ENCODE measurements at places on chromosomes 16 and 17.
A peak's percentile ranks its signal among the peaks of the same experiment; 100 is the strongest.

DNA sequence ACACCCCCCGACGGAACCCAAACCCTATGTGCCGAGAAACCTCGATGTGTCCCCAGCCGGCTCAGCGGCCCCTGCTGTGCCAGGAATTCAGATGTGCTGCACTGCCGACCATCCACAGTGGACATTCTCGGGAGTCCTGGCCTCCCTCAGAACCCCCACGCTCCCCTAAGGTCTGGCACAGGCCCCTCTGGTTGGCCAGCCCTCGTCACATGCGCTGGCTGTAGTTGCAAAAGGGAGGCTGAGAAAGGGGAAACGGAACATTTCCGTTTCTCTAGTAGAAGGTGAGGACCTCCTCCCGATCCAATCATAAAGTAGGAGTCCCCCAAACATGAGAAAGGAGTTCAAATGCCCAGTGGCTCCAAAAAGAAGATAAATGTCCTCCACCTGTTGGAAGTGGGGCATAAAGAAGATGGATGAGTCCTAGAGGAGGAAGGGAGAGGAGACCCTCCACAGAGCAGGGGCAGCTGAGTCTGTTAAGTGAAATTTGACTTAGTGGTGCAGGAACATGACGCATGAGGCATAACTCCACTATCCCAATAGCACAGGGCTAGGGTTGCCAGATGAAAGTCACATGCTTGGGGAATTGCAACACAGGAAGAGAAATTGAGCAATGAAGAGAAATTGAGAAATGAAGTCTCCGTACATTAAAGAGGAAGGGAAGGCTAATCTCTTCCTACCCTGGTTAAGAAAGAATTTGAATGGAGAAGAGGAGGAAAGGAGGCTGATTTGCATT, 49.3 kb upstream of the WSB1 start:
- no peak for DNase-seq

- peak; percentile 48 for DNase-seq
These were observed 3.7 kb downstream of the ADAD2 start for GRCh38 chr16:84194470-84195200.

- DNase-seq: no peak
These were observed 14.2 kb upstream of the TEKT5 start for GRCh38 chr16:10708969-10709368.

- DNase-seq: no peak
These were observed 65.4 kb downstream of the C16orf78 start for GRCh38 chr16:49439050-49439449.

DNA sequence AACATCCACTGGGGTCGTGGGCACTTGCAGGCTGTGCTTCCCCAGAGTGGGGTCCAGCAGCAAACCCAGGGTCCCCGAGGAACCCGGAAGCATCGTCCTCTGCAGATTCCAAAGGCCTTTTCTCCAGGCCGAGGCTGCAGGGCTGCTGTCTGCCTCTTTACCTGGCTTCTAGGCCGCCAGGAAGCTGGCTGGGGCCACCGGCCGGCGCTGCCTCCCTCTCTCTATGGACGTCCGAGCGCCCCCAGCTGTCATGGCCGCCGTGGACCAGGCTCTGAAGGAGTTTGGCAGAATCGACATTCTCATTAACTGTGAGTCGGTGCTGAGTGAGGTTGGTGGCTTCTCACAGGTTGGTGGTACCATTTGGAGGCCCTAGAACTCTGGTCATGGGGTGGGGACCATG, 5.6 kb downstream of the DECR2 start:
- DNase-seq: no peak

GRCh38 chr16:62717026-62717425, 680.8 kb upstream of the CDH8 start:
- no peak for DNase-seq

DNA sequence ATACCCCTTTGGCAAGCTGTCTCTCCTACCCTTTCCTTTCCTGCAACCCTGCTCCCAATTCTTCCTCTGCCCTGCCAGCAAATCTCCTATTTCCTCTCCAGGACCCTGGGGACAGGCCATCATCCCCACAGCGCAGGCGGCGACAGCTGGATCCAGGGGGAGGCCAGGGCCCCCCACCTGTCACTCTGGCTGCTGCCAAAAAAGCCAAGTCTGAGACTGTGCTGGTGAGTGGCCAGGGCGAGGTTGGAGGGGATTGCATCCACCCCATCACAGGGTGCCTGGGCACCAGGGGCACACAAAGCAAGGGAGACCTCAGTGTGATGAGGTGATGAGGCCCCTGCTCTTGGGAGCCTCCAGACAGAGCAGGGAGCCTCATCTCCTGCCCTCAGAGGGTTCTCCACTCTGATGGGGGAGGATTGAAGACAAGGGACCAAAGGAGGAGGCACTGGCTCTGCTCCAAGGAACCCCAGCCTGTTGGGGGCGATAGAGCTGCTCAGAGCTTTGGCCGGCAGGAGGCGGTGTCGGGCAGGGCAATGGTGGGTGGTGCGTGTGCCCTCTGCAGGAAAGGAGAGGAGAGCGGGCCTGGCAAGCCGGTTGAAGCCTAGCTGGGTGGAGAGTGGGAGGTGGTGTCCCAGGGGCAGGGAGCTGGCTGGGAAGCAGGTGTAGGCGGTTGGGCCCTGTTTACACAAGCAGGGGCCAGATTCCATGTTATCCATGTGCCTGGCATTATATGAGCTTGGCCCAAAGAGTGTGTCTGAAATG, 15.6 kb upstream of the PDK2 start:
- DNase-seq: no peak

- DNase-seq: no peak
These were observed 20.5 kb upstream of the JPH3 start for GRCh38 chr16:87581857-87582215.

GRCh38 chr16:28264656-28265055, 27.7 kb upstream of the SBK1 start:
- no peak for DNase-seq

DNA sequence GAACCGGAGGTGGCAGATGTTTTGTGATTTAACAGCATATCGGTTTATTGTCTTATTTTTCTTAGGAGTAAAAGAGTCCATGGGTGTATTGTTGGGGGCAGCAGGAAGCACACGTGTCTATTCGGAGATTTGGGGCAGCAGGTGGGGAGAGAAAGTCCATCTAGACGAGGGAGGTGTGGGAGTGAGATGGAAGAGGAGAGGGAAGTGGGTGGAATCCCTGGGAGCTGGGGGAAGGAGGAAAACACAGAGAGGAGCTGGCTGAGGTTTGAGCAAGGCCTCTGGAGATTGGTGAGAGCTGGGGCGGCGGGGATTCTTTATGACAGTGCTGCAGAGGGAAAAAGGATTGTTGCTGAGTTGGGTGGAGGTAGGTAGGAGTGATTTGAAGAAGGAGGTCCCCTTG, 72.1 kb downstream of the PRKCB start:
- DNase-seq: no peak

DNA sequence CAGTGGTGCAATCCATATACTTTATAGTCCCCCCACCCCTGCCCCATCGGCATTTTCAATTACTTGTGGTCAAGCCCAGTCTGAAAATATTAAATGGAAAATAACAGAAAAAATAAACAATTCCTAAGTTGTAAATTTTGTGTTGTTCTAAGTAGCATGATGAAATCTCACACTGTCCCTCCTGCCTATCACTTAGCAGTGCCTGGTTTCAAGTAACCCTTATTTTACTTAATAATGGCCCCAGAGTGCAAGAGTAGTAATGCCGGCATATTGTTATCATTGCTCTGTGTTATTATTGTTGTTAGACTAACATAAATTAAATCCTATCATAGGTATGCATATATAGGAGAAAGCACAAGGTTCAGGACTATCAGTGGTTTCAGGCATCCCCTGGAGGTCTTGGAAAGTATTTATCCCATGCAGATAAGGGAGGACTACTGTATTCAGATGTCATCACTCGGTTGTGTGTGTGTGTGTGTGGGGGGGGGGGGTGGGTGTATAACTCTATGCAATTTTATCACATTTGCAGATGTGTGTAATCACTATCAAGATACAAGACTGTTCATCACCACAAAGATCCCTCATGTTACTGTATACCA, 9.3 kb downstream of the UBE2G1 start:
- no peak for DNase-seq

- DNase-seq: no peak
These were observed 194.4 kb upstream of the AXIN2 start for GRCh38 chr17:65755799-65756198.

- DNase-seq: no peak
These were observed 48.6 kb downstream of the PRKCA start for GRCh38 chr17:66351033-66351432.

GRCh38 chr17:21278450-21279197, 5.9 kb upstream of the MAP2K3 start:
- peak; percentile 54 for DNase-seq

DNA sequence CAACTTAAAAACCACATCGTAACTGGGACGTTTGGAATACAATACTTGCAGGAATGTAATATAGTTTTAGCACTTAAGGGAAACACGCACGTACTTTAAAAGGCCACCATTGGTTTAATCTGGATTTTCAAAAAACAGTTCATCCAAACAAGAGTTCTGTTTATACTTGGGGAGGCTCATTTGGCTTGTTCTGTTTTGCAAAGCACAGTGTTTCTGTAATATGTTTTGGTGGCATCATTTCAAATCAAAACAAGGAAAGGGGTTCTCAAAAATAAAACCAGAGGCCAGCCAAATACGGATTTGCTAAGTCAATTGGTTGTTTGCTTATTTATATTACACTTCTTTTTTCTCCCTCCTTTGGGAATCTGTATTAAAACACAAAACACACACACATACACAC, 656.1 kb upstream of the SOX9 start:
- DNase-seq: no peak

DNA sequence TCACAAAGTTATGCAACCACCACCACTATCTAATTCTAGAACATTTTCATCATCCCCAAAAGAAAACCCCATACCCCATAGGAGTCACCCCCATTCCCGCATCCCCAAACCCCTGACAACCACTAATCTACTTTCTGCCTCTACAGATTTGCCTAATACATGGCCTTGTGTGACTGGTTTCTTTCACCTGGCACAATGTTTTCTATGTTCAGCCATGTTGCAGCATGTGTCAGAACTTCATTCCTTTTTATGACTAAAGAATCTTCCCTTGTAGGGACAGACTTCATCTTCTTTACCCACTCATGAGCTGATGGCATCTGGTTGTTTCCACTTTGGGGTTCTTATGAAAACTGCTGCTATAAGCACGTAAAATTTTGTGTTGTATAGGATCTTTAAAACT, 34.6 kb downstream of the CYTH1 start:
- DNase-seq: no peak

DNA sequence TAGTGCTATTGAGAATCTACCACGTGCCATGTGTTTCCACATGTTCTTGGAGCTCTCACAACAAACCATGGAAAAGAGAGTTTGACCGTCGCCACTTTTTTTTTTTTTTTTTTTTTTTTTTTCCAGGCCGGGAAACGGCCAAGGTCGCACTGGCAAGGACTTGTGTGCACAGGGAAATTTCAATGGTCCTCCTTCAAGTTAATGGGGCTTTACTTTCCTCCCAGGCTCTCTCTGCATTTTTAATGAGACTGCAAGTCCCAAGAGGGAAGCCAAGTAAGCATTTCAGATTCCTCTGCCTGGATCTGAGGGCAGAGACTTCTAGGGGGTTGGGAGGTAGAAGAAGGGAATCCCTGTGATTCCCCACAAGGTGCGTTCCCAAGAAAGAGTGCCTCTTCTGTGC, 94.7 kb upstream of the MPHOSPH6 start:
- no peak for DNase-seq

DNA sequence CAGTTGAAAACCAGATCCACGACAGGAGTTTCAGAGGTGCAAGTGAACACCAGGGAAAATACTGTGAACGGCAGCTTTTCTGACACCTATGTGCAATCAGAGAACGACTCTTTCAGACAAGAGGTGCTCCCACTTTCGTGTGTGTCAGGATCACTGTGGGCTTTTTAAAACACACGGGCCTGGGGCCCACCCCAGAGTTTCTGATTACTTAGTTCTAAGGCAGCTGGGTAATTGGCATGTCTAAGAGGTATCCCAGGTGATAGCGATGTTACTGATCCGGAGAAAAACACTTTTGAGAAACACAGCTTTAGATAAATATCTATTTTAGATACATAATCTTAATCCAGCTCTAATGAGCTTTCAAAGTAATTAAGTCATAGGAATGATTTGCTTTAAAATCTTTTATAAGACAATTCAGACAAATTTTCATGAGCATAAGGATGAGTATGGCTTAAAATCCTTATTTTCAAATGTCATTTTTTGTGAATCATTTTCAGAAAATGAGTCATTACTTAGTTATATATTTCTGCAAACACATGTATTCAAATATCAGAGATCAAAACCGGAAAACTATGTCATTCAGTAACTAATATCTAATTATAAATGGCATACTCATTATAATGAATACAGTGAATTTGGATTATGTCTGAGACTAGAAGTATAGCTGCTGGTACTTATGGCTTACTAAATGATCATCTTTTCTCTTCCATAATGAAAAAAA, 217.9 kb upstream of the PSMD7 start:
- no peak for DNase-seq

GRCh38 chr17:49210158-49211029, at the start of the genes ABI3 and GNGT2:
TSS of gene ABI3 (plus strand) at chr17:49210707. CDS start at chr17:49210725, 18 bp downstream.
TSS of gene GNGT2 (minus strand) at chr17:49210574. CDS start at chr17:49207422, 3,152 bp downstream.
- peak; percentile 47 for DNase-seq

DNA sequence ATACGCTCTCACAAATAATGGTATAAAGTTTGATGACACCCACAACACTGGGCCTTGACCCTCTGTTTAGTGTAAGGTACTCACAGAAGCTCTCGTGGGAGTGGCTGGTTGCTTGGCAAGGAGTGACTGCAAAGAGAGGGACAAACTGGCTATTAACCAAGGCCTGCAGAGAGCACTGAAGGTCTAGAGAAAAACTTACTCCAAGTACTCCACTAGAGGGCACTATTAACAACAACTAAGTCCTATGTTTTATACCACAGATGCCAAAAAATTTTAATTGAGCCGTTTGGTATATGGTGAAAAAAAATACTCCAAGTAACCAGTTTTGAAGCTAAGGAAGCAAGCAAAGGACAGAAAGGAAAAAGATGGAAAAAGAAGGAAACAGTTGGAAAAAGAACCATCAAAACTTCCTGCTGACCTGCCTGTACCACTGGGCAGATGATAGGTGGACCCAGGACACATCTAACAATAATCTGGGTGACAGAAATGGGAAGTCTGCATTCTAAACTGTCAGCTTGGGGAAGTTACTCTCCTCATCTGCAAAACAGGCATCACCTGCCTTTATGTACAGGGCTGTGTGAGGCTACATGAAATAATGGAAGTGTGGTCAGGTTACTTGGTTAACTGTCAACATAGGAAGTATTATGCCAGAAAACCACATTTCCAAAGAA, 23.2 kb downstream of the DYNC1LI2 start:
- no peak for DNase-seq

GRCh38 chr17:4449736-4450135, 16.0 kb downstream of the SPNS3 start:
- no peak for DNase-seq

DNA sequence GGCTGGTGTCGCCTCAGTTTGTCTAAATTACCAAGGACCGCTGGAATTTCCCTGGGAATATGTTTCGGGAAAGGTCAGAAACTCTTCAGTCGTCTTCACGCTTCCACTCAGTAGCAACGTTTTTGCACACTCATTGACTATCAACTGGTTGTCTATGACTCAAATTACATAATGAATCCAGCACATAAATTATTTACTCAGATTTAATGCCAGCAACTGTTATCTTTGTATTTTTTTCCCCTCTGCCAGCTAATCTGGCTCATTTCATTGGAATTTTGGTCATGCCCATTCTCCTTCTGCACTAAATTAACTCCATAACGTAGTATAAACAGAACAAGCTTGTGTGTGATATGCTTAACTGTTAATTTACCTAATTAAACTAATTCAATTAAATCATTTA, 372.7 kb upstream of the ZFHX3 start:
- no peak for DNase-seq
